ENCODE measurements at places on chromosomes 4 and X.
A peak's percentile ranks its signal among the peaks of the same experiment; 100 is the strongest.

- DNase-seq, result no peak
Measured at GRCh38 chr4:1470393-1470670, 64.1 kb upstream of the NKX1-1 start.

DNA sequence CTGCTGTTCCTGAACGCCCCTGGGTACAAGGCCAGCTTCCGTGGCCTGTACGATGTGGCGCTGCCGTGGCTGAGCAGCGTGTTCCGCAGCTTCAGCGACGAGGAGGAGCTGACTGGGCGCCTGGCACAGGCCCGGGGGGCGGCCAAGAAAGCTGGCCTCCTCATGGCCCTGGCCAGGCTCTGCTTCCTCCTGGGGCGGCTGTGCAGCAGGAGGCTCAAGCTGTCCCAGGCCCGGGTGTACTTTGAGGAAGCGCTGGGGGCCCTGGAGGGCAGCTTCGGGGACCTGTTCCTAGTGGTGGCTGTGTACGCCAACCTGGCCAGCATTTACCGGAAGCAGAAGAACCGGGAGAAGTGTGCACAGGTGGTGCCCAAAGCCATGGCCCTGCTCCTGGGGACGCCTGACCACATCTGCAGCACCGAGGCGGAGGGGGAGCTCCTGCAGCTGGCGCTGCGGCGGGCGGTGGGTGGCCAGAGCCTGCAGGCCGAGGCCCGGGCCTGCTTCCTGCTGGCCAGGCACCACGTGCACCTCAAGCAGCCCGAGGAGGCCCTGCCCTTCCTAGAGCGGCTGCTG lies 28.2 kb downstream of the SH3TC1 start:
- DNase-seq, result no peak

- peak; percentile 70 for DNase-seq
Measured at GRCh38 chr4:166309286-166309685, 436.2 kb downstream of the TLL1 start.

DNA sequence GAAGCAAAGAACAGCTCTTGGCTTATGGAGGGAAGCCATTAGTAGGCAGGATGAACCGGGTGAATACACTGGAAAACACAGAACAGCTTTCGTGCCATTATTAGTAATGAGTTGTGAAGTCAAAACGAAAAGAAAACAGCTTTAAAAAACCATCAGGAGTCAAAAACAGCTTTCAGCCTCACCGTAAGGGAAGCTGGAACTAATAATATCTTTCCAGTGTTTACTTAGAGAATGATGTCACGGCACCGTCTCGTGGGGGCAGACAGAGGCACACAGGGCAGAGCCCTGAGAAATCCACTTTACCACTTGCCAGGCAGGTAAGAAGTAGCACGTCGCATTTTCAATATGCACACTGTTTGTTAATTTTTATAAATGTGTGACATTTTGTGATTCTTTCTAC lies 37.9 kb upstream of the HMX1 start:
- DNase-seq, result no peak

- DNase-seq, result no peak
Measured at GRCh38 chr4:89331686-89332544, 24.3 kb upstream of the GPRIN3 start.

DNA sequence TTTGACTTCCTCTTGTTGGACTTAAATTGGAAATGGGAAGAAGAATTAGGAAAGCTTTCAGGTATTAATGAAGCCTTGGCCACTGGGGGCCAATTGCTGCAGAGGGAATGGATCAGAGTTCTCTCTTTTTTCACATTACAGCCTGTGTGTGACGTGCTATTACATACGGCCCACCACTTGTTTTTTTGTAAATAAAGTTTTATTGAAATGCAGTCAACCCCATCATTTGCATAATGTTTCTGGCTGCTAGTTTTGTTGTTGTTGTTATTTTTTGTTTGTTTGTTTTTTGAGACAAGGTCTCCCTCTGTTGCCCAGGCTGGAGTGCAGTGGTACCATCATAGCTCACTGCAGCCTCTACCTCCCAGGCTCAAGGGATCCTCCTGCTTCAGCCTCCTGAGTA lies 98.4 kb downstream of the ASMT start:
- no peak for DNase-seq

DNA sequence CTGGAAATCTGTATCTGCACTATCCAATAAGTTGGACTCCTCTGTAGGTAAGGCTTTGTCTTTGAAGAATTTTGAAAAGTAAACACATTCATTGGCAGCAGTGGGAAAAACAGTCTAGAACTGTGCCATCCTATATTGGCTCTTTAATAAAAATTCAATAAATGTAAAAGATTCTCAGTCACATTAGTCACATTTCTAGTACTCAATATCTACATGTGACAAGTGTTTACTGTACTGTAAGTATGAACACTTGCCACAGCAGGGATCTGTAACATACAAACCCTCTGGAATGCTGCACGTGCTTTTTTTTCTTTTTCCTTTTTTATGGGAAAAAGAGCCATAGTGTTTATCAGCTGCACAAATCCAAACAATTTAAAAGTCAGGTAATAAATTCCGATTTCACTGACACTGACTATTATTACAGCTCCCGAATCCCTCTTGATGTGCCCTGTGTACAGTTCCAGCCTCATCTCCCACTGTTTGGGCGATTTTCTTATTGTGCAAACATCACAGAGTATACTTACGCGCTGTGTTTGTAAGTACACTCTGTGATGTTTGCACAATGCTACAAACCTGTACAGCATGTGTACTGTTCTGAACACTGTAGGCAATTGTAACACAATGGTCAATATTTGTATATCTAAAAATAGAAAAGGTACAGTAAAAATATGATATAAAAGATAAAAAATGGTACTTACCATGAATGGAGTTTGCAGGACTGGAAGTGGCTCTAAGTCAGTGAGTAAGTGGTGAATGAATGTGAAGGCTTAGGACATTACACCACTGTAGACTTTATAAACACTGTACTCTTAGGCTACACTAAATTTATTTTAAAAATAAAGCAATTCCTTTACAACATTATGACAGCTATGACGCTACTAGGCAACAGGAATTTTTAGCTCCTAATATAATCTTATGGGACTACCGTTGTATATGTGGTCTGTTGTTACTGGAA lies 8.7 kb downstream of the PYURF start:
- DNase-seq, result no peak

DNA sequence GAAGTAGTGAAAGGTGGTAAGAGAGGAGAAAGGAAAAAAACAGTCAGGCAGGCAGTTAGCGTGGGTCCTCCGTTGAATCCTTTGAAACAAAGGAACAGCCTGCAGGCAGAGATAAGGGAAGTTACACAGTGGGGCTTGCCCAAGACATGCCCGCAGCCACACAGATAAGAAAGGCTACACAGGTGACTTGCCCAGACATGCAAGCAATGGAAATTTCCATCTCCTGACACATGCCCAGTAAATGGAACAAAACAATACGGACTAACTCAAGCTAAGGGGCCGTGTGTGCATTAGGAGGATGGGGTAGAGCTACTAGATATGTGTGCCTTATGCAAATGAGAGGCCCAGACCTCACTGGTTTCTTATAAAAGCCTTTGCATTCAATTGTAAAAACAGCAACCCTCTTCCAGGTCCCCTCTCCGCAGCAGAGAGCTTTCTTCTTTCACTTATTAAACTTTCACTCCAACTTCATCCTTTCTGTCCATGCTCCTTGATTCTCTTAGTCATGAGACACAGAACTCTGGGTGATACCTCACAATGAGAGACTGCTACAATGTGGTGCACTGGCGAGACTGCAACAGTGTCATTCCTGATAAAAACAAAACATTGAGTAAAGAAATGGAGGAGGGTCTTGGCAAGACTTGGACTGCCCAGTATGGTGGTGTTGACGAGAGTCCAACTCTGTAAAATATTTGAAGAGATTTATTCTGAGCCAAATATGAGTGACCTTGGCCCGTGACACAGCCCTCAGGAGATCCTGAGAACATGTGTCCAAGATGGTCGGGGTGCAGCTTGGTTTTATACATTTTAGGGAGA lies 997.4 kb upstream of the PRKX start:
- DNase-seq, result no peak

GRCh38 chr4:99404595-99405287 lies 30.4 kb downstream of the ADH7 start:
- DNase-seq, result peak; percentile 97

DNA sequence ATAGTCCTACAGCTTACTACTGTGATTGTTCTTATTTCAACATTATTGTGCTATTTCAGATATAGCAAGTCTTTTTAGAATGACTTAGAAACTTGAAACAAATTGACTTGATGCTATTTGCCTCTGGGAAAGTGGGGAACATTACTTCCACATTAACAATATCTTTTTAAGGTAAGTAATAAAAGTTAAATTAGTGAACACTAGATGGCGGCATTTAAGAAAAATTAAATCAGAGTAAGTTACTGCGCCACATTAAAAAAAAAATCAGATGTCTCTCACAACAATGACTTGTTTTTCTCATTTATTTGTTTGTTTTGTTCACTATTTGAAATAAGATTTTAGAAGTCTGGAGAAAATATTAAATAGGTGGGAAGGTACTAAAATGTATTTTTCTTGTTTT lies 1026.9 kb upstream of the SLIT2 start:
- DNase-seq, result peak; percentile 30

DNA sequence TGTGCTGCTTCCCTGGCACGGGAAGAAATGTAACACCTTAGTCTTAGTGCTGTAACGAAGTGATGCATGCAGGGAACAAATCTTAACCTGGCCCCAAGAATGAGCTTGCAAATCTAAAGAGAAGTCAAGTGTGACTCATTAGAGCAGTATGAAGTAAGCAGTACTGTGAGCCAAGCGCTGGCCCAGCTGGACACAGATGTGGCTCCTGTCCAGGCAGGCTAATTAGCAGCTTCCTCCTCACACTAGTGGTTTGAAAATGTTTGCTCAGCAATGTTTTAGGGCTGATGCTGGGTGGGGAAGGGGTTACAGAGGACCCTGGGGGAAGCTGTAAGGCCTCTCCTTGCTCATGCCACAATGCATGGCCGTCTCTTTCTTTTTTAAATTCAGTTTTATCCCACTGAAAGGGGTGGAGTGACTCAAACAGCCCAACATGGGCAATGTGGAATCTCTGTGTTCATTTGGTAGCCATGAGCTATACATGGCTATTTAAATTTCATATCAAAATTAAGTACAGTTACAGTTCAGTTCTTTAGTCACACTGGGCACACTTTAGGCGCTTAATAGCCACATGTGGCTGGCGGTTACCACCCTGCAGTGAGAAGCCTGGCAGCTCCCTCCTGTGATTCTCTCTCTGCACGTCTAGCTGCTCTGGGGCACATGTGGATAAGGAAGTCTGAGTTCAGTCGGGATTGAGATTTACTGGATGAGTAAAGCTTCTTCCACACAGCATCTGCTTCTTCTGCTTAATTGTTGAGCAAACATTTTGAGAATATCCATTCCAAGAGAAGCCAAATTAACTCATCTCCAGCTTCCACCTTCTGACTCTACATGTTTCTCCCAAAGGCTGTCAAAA lies 48.8 kb downstream of the MAP7D2 start:
- DNase-seq, result peak; percentile 85

DNA sequence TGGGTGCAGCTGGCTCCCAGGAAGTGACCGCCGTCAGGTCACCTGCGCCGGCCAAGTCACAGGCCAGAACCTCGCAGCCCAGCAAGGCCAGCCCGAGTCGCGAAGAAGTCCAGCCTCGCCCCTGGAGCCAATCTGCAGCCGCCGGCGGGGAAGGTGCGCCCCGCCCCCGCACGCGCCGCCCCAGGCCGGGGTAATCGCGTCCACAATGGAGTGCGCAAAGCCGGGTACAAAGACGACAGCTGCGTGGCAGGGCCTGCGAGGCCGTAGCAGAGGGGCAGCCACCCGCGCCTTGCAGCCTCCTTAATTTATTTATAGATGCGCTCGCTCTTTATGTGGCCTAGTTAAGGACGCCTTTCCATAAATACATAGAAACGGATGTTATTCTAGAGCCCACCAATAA lies 139.4 kb upstream of the CPEB2 start:
- DNase-seq, result no peak
